ENCODE measurements at places on chromosomes 1 and 21. TPM values are rescaled to one million over a fixed set of nuclear protein-coding genes. Genes with fewer than 3 reads are reported as not detected.
A peak's percentile ranks its signal among the peaks of the same experiment; 100 is the strongest.

GRCh38 chr1:84719543-84720217, 29.4 kb upstream of the SSX2IP start:
- DNase-seq = no peak

GRCh38 chr1:215623162-215623561, 56.1 kb downstream of the KCTD3 start:
- no peak for DNase-seq

DNA sequence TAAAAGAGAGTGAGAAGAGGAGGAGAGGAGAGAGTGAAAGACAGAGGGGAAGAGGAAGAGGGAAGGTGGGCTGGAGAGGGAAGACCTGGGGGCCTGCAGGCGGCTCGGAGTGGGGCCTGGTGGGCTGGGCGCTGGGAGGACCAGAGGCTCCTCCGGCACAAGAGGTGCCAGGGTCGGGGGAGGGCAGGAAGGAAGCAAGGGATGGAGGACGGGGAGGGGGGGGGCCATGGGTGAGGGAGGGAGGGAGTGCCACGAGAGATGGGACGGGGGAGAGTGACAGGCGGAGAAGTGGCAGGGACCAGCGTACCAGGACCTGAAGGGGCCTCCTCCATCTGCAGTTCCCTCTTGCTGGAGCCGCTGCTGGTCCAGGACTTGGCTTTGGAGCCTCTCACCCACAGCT, 87.7 kb downstream of the CASZ1 start:
- DNase-seq = no peak

- no peak for DNase-seq
Observed at GRCh38 chr1:152107984-152108881, 7.0 kb downstream of the TCHH start.

The TNNT2 gene
- 1.6 TPM for polyA plus RNA-seq

GRCh38 chr1:226064816-226065248, 2.3 kb downstream of the H3-3A start:
- DNase-seq = no peak

- peak; percentile 72 for DNase-seq
Observed at GRCh38 chr1:178726087-178726517, 1.1 kb downstream of the RALGPS2 start.

GRCh38 chr1:176691251-176692228, 228.6 kb downstream of the PAPPA2 start:
- DNase-seq = no peak

The LAMB3 gene
- 0.54 TPM for polyA plus RNA-seq

GRCh38 chr1:8139383-8139782, 113.3 kb upstream of the ERRFI1 start:
- no peak for DNase-seq

GRCh38 chr1:167697667-167698141, 24.1 kb upstream of the MPZL1 start:
- no peak for DNase-seq

GRCh38 chr1:160855181-160855981, 7.3 kb downstream of the CD244 start:
- DNase-seq = no peak

DNA sequence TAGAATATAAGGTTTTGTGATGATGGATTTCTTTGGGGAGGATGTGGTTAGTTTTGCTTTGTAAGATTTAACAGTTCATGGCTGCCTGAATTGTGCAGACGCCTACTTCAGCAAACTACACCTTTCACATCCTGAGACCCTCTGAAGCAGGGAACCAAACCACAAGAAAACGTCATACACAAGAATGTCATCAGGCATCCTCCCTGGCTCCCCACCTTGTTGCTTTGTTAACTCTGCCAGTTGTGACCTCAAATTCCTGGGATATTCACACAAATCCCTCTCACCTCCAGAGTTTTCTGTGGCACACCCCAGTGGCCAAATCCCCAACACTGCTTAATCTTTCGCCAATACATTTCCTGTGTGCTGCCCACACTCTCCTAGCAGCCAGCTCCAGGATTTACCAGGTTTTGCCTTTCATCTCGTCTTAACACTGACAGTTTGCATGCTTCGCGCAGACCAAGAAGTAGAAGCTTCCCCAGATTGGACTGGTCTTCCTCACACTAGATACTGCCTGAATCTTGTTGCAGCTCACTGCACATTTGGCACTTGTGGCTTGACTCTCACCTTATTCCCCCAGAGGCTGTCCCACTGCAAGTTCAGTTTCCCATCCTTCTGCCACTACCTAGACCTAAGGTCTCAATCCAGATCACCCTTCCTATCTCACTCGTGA, 51.1 kb upstream of the CTTNBP2NL start:
- no peak for DNase-seq

Measured in ovary (tissue), 10 donors.